Stimulated activated CD4-positive, alpha-beta T cell treated with anti-CD3 and anti-CD28 coated beads, Interleukin-12 subunit alpha, Interleukin-12 subunit beta, amount 100 ng/mL, for 48 hours (primary cell): ENCODE measurements at places on chromosomes 4 and X.
A peak's percentile ranks its signal among the peaks of the same experiment; 100 is the strongest.

- DNase-seq = no peak
These were observed 649.6 kb upstream of the DIPK2B start for GRCh38 chrX:45850197-45850774.

DNA sequence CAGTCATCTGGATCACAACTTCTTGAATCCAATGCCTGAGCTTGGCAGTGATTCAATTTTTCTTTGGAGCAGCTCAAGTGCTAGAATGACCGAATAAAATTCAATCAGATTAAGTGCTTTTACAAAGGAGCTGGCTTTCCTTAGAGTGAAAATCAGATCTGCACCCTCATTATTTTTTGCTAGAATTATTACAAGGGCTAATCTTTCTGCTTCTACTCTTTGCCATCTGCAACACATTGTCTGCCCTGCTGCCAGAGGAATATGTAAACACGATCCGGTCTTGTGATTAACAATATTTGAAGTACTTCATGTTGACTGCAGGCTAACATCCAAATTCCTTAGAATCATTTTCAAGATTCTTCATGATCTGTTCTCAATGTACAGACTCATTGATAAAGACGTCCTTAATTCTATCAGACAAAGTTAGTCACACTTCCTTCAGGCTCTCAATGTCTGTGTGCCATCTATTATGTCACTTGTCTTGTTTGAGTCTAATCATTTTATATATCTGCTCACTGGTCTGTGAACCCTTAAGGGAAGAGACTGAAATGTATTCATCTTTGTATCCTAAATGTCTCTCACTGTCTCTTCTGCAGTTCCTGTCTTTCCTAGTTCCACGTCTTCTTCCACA is 531.2 kb downstream of the GALNTL6 start:
- no peak for DNase-seq

DNA sequence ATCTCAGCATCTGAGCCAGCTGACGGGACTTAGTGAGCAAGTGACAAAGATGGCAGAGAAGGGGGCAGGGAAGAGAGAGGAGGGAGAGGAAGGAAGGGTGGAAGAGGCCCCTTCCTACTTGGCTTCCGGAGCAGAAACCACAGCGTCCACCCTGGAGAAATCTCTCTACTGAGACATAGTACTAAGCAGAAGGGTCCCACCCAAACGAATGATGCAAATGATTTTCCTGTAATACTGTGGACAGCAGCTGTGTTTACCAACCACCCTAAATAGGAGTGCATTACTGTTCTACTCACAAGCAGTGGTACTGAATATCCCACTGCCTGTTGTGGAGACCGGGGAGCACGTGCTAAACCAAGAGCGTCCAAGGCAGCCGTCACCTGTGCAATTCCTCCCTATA is 29.4 kb downstream of the DTHD1 start:
- DNase-seq = no peak

DNA sequence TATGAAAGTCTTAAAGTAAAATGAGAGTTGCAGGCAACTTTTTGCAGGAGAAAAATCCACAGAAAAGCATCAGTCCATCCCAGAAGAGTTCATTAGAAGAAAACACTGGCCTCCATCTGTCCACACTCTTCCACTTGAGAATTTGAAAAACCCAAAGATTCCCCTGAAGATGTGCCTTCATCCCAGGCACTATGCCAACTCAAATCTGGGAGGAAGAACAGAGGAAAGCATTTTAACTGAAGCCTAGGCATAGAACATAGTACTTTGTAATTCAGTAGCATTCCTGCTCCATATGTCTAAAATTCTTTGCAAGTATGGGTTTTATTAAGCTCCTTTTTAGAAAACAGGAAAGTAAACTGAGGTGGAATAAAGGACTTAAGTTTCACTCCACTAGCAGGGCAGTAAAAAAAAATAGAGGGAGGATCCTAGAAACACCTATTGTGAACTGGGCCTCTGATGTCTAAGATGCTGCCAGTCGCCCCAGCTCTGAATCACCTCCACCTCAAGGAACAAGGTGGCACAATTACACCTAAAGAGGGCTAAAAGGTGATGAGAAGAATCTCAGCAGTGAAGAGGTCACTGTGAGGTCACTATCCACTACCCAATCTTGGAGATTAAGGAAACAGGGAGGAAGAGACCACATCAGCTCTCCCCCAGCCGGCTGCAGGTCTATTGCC is 141.9 kb upstream of the FAM241A start:
- DNase-seq = no peak

DNA sequence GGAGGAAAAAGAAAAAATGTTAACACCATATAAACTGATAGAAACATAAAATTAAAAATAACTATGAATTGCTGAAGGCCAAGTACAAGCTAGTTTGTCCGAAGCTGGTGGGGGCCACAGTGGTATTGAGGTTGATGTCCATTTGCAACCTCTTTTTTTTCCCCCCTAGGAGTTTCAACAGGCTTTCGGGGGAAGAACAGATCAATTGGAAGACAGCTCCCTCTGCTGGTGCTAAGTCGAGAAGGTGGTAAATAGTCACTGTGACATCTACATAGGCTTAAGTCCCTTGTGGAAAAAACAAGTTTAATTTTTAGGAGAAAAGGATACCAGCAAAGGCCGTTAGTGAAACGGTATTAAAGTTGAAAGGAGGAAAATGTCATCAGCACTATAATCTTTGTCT is 115.7 kb upstream of the ZXDA start:
- DNase-seq = no peak

DNA sequence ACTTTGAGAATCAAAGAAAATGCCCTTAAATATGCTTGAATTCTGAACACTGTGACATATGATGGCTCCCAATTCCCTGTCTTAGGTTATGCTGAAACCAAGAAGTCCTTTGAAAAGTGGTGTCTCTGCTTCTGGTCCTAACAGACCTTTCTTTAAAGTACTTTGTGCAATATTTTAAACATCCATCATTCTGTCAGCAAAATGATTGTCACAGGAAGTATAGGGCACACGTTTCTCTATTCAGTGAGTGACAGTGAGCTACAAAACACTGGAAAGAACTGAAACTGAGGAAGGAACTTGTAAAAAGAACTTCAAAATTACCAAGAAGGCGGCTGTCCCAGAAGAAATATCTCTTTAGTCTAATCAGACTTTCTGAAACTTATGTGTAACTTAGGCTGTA is 12.2 kb upstream of the NUP54 start:
- no peak for DNase-seq

- DNase-seq = no peak
These were observed 70.9 kb upstream of the CBR4 start for GRCh38 chr4:169080981-169081380.

DNA sequence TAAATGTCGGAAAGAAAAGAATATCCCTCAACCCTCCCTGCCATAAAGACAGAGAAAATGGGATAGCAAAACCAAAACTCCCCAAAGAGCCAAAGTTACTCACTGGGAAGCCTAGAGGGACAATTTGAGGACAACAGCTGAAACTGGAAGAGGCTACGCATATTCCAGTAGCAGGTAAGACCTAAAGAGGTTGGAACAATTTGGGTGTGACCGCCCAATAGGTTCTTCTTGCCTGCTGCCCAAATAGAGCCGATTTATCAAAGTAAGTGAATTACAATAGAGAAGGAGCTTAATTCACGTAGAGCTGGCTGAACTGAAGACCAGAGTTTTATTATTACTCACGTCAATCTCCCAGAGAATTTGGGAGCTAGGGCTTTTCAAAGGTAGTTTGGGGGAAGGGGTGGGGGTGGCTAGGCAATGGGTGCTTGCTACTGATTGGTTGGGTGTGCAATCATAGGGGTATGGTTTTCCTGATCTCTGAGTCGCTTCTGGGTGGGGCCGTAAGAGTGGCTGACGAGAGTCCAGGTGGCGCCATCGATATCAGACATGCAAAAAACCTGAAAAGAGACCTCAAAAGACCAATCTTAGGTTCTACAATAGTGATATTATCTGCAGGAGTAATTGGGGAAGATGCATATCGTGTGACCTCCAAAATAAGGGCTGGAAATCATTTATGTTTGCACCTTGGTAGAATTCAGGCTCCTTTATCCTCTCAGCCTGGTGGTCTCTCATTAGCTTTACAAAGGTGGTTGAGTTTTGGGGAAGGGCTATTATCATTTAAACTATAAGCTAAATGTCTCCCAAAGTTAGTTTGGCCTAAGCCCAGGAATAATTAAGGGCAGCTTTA is 39.0 kb upstream of the SLC7A3 start:
- DNase-seq = no peak

- DNase-seq = no peak
These were observed 343.1 kb upstream of the FAM241A start for GRCh38 chr4:111802191-111802590.

- DNase-seq = no peak
These were observed 127.9 kb upstream of the DMD start for GRCh38 chrX:33339219-33339618.

GRCh38 chrX:37662181-37662580 is 23.4 kb upstream of the XK start:
- no peak for DNase-seq

- no peak for DNase-seq
These were observed 145.7 kb upstream of the NUDT6 start for GRCh38 chr4:123068081-123068480.

GRCh38 chrX:56744996-56745395 is 16.0 kb downstream of the NBDY start:
- no peak for DNase-seq

GRCh38 chr4:16757080-16757521 is 141.3 kb downstream of the LDB2 start:
- DNase-seq = no peak

GRCh38 chr4:110636171-110636679 is 13.3 kb upstream of the PITX2 start:
- DNase-seq = no peak

- no peak for DNase-seq
These were observed 133.2 kb upstream of the VEGFC start for GRCh38 chr4:176925962-176926361.

GRCh38 chr4:56748271-56748670 is 67.2 kb upstream of the HOPX start:
- DNase-seq = no peak

- no peak for DNase-seq
These were observed 196.6 kb downstream of the IL1RAPL2 start for GRCh38 chrX:104762641-104763040.

- DNase-seq = no peak
These were observed 42.4 kb downstream of the NHS start for GRCh38 chrX:17417372-17417771.

GRCh38 chr4:181219783-181220416 is 1023.3 kb upstream of the TENM3 start:
- DNase-seq = no peak

DNA sequence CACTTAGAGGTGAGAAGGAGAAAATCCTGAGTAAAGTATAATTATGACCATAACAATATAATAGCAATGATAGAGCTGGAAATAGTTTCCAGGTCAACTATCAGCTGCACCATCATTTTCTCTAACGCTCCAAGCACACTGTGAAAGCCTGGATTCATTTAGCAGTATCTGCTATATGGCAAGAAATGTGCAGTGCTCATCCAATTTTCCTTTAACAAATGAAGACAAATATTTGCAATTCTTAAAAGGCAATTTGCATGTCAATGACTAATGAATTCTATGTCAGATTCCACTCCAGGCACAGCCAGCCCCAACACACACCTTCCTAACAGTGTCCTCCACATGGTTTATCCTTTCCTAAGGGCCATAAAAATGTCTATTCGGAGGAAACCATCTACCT is 12.7 kb downstream of the PRSS12 start:
- DNase-seq = no peak

DNA sequence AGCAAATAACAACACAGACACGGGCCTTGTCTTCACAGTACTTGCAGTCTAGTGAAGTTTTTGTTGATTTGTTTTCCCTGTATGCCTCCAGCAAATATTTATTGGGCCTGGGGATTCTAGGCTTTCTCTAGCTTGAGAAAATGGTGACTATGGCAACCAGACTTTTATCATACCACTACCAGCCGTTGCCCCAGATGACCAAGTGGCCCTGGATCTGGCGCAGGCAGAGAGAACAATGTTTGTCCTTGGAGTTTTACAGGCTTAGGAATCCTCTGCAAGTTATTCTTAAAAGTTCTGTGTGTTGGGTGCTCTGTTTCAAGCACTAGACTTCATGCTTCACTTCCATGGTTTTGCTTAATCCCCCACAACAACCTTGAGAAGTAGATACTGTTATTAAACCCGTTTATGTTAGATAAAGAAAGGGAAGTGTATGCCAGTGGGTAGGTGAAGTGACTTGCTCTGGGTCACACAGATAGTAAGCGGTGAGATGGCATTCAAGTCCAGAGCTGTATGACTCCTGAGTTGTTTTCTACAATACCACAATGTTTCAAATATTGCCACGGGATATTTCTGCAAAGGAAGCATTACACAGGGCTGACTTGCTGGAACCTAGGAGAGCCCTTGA is 94.6 kb downstream of the AKAP4 start:
- no peak for DNase-seq

- no peak for DNase-seq
These were observed 181.4 kb upstream of the NEIL3 start for GRCh38 chr4:177128306-177128705.

- no peak for DNase-seq
These were observed 739 bp downstream of the GAK start for GRCh38 chr4:931194-931959.

GRCh38 chr4:1968686-1969295 is 40.0 kb downstream of the NELFA start:
- no peak for DNase-seq

DNA sequence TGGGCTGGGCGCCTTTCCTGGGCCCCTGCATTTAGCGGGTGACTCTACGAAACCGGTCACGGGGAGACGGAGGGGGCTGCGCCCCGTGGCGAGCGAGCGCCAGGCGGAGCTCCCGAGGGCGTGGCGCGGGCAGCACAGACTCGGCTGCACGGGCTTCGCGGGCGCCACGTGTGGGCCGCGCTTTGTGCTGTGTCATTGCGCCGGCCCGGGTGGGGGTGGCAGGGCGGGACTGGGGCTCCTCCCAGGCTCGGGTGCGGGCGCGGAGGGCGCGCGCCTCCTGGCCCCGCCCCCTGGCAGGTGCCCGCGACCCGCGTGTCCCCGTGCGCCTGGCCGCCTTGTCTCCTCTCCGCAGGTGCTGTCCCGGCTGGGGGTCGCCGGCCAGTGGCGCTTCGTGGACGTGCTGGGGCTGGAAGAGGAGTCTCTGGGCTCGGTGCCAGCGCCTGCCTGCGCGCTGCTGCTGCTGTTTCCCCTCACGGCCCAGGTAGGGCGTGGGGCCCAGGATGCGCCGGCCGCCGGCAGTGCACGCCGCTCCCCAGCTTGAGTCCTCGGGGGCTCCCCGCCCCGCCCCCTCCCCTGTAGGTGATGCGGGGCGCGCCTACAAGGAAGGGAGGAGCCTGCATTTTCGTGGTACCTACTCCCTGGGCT is 651 bp downstream of the UCHL1 start:
- no peak for DNase-seq

- peak; percentile 49 for DNase-seq
These were observed 677 bp upstream of the NONO start for GRCh38 chrX:71282514-71283402.

GRCh38 chr4:113467581-113467980 is 294.0 kb downstream of the CAMK2D start:
- no peak for DNase-seq
